WERI-Rb-1 (cell line): ENCODE measurements at places on chromosomes 12 and 14.

DNA sequence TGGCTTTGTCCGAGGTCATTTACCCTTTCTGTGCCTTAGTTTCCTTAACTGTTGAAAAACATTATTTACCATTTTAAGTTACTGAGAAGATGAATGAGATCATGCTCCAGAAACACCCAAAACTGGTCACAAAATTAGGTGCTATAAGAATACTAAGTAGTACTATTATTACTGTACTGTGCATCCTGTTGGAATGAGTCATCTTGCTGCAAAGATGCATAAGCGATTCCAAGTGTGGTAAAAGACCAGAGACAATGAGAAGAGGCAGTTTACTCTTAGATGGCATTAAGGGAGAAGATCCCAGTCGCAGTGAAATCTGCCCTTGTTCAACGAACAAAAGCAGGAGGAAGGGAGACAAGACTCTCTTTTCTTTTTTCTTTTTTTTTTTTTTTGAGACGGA, 4.2 kb upstream of the PLEKHA5 start:
- no peak for DNase-seq

- DNase-seq = no peak
Observed at GRCh38 chr12:29545102-29545467, 47.6 kb upstream of the OVCH1 start.

DNA sequence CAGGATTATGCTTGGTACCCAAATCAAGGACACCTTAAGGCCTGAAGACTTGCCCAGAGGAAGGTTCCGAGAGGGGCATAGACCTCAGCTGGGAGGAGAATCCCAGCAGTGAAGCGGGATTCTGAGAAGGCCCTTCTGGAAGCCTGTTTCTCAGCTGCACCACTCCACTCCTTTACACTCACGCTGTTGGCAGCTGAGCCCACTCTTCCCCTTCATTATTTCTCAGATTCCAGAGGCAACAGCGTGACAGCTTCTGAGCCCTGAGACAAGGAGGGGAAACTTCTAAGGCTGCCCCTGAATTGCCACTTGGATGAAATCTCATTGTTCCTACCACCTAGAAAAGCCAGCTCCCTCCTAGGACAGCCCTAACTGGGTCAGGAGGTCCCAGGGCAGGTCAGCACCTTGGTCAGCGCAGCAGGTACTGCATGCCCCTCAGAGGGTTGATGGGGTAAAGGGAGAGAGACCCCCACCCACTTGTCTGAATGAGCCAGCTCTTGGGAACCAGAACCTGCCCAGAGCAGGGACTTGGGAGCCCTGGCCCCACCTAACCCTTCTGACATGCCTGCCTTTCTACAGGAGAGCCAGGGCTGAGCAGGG, 53.9 kb downstream of the ISCA2 start:
- DNase-seq = no peak

GRCh38 chr12:2851931-2852330, 4.9 kb downstream of the TEX52 start:
- no peak for DNase-seq

DNA sequence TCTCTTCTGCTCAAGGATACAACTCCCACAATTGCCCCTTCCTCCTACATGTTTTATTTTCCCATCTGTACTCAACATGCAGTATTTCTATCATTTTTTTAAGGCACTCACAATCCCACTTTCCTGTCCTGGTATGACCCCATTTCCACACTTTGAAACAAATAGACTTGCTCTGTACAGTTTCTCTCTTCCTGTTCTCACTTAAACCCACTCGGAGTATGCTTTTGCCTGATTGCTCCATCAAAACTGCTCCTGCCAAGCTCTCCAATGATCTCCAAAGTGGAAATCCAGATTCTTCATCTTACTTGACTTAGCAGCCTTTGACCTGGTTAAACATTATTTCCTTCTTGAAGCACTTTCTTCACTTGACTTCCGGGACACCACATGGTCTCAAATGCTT, 384.5 kb downstream of the SEC23A start:
- DNase-seq = no peak

- no peak for DNase-seq
Observed at GRCh38 chr12:122067966-122068365, 10.6 kb upstream of the MLXIP start.

DNA sequence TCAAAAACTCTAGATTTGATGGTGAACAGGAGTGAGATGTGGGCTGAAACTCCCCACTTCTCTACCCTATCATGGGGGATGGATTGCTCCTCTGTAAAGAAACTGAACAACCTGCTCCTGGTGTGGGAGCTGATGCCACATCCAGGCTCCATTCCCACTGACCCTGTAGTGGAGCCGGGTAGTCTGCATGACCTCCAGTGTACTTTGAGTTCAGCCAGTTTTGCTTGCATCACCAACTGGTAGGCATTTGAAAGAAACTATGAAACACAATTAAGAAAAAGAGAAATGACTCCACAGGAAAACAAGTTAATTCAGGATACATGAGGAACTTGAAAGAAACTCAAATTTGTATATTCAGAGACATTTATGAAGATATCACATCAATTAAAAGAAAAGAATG, 27.3 kb upstream of the EMP1 start:
- DNase-seq = no peak

- DNase-seq = peak; percentile 22
Observed at GRCh38 chr12:45388545-45388944, 172.7 kb downstream of the ANO6 start.

- DNase-seq = no peak
Observed at GRCh38 chr14:100914597-100915021, 11.1 kb upstream of the RTL1 start.

DNA sequence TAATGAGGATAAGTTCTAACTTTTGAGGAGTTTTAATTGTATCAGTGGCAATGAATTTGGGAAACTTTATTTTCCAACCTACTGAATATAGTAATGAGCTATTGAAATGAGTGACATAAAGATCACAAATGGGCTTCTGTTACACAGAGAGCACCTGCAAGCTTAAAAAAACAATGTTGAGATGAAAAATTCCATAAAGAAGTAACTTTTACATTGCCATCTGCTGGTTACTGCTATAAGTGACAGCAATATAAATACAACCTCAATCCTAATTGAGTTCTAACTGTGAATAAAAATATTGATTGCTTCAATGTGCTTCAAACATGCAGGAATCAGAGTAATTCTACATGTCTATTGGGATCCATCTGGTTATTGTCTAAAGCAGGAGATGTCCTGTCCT, 14.2 kb downstream of the WIF1 start:
- DNase-seq = no peak

- no peak for DNase-seq
Observed at GRCh38 chr12:111448846-111449790, 43.4 kb downstream of the SH2B3 start.

DNA sequence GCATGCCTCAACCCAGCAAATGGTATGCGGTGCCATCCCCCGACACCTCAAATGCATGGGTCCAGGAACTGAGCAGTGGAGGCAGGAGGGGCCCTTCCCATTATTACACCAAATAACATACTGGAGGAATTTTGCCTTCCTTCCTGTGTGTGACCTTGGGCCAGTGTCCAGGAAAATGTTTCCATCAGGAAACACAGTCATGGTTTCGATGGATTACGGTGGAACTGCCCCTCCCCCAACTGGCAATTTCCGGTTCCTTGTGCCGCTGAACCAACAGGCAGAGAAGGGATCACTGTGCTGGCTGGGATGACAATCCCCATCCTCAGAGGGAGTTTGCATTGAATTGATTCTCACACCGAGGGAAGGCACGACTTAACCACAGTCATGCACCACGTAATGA, 9.1 kb upstream of the CDC42BPB start:
- no peak for DNase-seq

- no peak for DNase-seq
Observed at GRCh38 chr12:571795-572531, 91.3 kb downstream of the NINJ2 start.

DNA sequence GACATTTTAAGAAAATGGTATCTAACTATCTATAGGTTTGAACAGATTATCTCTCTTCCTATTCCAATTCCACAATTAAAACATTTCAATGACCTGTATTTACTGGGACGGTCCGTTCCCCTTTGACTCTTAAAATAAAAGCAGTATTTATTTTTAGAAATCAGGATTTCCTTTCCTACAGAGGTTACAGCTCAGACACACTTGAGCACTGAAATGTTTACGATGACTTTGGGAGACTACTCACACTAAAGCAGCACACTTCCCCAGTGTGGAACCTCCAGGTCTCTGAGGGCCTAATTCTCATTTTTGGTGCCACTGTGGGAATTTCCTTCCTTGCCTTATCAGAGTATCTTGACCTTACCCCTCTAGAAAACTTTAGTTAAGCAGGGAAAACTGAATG, 181.8 kb downstream of the PRKD1 start:
- no peak for DNase-seq

DNA sequence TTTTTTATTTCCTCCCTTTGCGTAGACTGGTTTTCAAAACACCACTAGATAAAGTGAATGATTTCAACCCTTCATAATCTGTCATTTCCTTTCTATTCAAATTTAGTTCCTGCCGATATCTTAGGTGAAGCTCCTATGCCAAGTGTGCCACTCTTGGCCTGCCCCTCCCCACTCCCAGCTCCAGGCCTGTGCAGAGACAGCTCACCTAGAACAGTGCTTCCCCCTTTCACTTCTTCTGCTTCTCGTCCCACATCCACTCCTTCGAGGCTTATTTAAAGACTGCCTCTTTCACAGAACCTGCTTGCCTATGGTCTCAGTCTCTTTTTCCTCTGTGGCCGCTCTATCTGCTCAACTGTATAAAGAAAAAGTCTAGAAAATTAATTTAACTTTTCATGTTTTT, 473.8 kb downstream of the RAD51B start:
- DNase-seq = no peak

DNA sequence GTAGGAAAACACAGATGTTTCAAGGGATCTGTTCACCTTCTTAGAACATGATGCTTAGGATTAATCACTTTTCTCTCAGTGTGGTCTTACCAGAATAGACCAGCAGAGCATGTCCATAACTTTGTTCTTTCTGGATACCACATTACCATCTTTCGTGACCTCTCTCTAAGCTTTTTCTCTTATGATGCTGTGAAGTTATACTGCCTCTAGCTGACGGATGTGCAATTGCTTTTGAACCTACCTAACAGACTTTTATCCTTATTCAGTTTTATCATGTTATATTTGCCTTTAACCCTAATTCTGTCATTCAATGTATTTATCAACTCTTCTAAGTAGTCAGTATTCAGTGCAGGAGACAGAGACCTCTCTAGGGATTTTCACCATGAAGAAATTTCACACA, 246.7 kb downstream of the DACT1 start:
- DNase-seq = no peak

- no peak for DNase-seq
Observed at GRCh38 chr14:76595266-76595665, 166.0 kb upstream of the VASH1 start.

- no peak for DNase-seq
Observed at GRCh38 chr14:102805371-102805891, 28.2 kb downstream of the TRAF3 start.

- DNase-seq = no peak
Observed at GRCh38 chr12:124564232-124564958, 3.0 kb downstream of the NCOR2 start.

DNA sequence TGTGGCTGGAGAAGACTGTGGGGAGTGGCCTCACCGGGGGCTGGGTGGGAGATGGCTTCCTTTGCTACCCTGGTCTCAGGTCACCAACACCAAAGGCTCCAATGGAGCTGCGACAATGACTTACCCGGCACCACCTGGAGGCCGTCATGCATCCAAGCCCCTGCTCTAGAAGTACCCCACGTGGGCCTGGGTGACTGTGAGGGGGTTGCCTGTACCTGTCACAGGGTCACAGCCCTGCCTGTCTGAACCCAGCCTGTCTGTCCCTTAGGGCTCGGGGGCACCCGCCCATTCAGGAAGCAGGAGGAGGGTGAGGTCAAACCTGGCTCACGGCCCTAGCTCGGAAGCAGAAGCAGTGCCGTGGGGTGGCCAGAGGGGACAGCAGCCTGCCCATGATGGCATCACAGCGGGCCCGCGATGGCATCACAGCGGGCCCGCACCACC, 18.9 kb downstream of the ABCB9 start:
- DNase-seq = peak; percentile 39

DNA sequence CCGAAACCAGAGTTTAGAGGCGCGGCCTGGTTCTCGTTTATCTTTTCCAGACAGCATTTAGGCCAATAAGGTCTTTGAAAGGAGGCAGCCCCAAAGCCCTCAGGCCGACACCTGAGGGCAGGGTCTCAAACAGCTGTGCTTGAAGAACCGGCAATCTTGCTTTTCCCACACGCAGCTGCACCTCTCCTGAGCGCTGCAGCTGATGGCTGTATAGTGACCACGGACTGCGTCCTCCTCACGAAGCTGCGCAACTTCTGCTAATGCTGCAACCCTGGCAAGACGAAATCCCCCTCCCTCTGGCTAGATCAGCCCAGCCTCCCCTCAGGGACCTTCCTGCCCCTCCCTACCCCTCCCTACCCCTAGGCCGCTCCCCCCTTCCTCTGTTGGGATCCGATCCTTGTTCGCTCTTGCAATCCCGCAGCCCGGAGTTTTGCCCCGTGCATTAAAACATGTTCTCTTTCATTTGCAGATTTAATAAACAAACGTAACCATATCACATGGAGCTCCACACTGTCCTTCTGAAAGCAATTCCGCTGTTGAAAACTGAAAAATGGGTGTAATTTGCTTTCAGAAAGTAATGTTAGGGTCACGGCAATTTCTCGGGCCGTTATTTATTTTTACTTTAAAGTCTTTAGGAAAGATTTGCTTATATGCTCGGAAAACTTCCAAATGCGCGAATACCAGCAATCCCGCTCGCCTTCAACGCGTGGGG, 4.8 kb upstream of the PAX9 start:
- no peak for DNase-seq

DNA sequence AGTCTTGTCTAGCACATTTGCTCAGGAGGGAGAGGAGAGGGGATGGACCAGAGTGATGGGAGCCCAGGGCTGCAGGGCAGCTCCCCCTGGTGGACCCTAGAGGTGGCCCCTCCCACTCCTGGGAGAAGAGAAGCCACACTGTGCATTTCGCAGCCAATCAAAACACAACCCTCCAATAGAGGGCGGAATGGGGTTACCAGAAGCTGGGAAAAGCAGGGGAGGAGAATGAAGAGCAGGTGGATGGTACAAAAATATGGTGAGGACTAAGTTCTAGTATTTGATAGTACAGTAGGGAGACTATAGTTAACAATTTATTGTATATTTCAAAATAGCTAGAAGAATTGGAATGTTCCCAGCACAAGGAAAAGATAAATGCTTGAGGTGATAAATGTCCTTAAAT, 23.6 kb downstream of the VASH1 start:
- peak; percentile 90 for DNase-seq

DNA sequence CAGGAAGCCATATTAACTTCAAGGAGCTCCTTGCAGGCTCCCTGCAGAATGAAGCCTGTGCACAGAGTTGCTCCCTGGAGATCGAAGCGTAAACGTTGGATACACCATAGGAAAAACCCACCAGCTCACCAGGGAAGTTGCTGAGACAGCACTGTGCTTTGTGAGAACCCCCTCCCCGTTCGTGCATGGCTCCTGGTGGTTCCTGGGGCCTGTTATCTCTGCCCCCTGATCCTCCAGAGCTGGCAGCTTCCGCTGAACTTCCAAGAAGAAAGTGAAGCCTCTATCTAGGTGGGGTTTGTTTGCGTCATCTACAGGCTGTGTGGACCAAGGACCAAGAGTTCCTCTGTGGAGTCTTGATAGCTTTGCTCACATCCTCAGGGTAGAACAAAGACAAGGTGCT, 2.4 kb upstream of the CCDC85C start:
- no peak for DNase-seq
